Renal cortex interstitium (tissue), 15 donors: ENCODE measurements at places on chromosomes 11 and 22. TPM values are rescaled to one million over a fixed set of nuclear protein-coding genes. Genes with fewer than 3 reads are reported as not detected.

The FAT3 gene
- 9.7 TPM for polyA plus RNA-seq

The NXPE1 gene
- not detected for polyA plus RNA-seq

The ANKK1 gene
- 0.20 TPM for polyA plus RNA-seq

The ZFTA gene
- 42.8 TPM for polyA plus RNA-seq

DNA sequence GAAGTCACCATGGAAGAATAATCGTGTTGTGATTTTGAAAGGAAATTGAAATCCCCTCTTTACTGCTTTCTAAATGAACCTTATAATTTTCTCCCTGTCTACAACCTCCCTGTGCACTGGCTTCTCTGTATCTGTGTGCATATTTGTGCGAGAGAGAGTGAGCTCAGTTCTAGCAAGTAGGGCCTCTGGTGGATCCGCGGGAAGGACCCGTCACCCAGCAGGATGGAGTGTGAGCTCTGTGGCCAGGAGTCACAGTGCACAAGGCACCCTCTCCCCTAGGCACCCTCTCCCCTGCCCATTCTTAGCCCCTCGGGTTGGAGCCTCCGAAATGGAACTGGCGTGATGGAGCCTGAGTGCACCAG lies 109.0 kb downstream of the TRIM29 start:
- no peak for DNase-seq

- DNase-seq = no peak
Observed at GRCh38 chr11:88301488-88302140, 35.9 kb downstream of the CTSC start.

- DNase-seq = no peak
Observed at GRCh38 chr22:42754658-42755057, 34.0 kb upstream of the A4GALT start.

GRCh38 chr11:97548280-97548679 lies 1158.5 kb downstream of the JRKL start:
- DNase-seq = no peak

DNA sequence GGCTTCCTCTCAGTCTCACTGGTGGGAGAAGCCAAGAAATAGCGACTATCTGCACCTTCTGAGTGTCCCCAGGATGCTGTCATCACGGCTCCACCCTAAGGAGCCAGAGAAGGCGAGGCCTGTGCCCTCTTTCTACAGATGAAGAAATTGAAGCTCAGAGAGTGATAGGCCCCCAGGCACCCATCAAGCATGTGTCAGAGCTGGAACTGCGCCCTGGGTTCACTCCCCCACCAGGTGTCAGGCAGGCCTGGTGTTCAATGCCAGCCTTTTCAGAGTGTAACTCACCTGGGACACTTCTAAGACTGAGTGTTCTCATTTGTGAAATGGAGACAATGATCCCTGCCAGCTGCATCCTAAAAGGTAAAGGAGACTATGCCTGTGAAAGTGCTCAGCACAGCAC lies 127.3 kb upstream of the SEZ6L start:
- DNase-seq = no peak

- DNase-seq = no peak
Observed at GRCh38 chr11:121667836-121668235, 215.1 kb upstream of the SORL1-AS1 start.

DNA sequence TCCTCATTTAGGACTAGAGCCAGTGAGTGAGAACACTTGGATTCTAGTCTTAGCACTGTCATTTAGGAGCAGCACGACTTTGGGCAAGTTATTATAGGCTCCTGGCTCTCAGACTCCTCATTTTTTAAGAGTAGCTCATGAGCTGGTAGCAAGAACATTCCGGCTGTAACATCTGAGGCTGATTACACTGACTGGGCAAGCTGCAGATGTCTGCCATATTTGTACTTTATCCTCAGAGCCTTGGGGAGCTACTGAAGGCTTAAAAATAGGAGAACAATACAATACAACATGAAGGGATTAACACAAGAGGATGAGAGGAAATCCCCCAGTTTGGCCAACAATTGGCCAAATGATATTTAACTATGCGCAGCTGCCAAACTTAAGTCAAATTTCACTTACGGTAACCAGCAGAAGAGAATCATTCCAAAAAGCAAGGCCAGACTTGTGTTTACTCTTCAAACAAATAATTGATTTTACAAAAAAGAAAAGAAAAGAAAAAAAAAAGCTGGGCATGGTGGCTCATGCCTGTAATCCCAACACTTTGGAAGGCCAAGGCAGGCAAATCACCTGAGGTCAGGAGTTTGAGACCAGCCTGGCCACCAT lies 113.1 kb upstream of the ARHGAP42 start:
- DNase-seq = no peak

GRCh38 chr11:33259869-33260268 lies 2.7 kb downstream of the HIPK3 start:
- no peak for DNase-seq

DNA sequence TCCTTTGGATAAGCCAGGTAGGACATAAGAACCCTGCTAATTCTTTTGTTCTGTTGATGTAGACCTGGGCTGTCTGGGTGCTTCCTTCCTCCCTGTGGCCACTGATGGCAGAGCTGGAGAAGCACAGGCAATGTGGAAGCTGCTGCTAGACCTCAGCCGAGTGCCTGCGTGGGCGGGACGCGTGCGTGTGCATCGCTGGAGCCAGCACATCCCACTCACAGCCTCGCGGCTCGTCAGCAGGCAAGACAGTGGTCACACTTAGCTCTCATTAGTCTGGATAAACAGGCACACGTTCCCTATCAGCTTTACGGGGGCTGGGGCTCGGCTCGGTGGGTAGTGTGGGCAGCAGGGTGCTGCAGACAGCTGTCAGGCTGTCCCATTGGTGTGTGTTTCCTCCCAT lies 155.7 kb downstream of the GRIK4 start:
- no peak for DNase-seq
